ENCODE measurements at places on chromosomes 7 and 10. TPM values are rescaled to one million over a fixed set of nuclear protein-coding genes. Genes with fewer than 3 reads are reported as not detected.
A peak's percentile ranks its signal among the peaks of the same experiment; 100 is the strongest.

The NEUROD6 gene
- total RNA-seq: not detected

The SAP25 gene
- not detected for total RNA-seq

The PCDH15 gene
- not detected for total RNA-seq

- no peak for DNase-seq
These were observed 94.4 kb upstream of the KIAA1217 start for GRCh38 chr10:24114556-24114955.

- DNase-seq: no peak
These were observed 533.6 kb downstream of the GATA3 start for GRCh38 chr10:8588135-8588534.

DNA sequence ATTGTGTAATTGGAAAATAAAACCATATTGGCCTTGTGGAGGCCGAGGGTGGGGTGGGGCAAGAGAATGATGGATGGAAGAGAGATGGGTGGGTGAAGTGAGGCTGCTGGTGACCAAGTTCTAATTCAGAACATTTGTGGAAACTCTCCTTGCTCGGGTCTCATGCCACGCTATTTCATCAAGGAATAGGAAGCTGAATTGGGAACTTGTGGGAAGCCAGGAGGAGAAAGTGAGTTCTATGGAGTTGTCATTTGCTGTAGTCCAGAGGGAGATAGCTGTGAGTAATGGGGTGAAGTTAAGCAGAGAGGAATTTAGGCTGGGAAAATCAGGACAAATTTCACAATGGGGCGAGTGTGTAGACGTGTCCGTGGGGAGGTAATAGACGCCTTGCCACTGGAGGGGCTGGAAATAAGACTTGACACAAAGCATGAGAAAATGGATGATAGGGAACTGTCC is 339.2 kb downstream of the LRMDA start:
- no peak for DNase-seq

- DNase-seq: no peak
These were observed 414.8 kb downstream of the RPS24 start for GRCh38 chr10:78448470-78448869.

GRCh38 chr7:27145165-27145913 is 1.9 kb upstream of the HOXA5 start:
- peak; percentile 54 for DNase-seq

GRCh38 chr7:134662871-134663205 is 16.2 kb downstream of the BPGM start:
- DNase-seq: no peak

DNA sequence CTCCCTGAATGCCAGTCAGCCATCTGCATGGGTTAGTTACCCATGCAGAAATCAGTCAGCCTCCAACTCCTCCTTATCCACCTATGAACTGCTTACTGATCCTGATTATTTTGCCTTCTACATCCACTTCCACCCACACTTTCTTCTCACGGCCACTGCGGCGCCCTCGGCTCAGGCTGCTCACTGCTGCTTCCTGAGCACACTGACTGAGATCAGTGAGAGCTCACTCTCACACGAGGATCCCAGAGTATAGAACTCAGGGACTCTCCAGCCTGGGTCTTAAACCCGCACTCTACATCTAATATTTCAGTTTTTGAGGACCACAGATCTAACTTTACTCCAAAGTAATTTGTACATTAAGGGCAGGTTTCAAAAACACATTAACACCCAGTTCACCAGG is 64.4 kb downstream of the GRB10 start:
- DNase-seq: no peak

GRCh38 chr10:86200269-86200668 is 166.3 kb downstream of the GRID1 start:
- DNase-seq: no peak

All from foreskin keratinocyte (primary cell).